Thymus (tissue), 14 donors: ENCODE measurements at places on chromosomes 6 and 20. TPM values are rescaled to one million over a fixed set of nuclear protein-coding genes. Genes with fewer than 3 reads are reported as not detected.

The LY6G6C gene
- polyA plus RNA-seq = 7.0 TPM

The SLC17A2 gene
- 0.07 TPM for polyA plus RNA-seq

The REM1 gene
- 1.2 TPM for polyA plus RNA-seq

The PACRG gene
- 0.62 TPM for polyA plus RNA-seq

The LGSN gene
- 0.23 TPM for polyA plus RNA-seq

The C20orf204 gene
- polyA plus RNA-seq = 8.2 TPM

The CDH26 gene
- 14.7 TPM for polyA plus RNA-seq

The SSTR4 gene
- not detected for polyA plus RNA-seq

The SPEF1 gene
- 0.16 TPM for polyA plus RNA-seq

The STMND1 gene
- polyA plus RNA-seq = 0.09 TPM

The PRICKLE4 gene
- polyA plus RNA-seq = 1.4 TPM

The CFAP206 gene
- polyA plus RNA-seq = 0.43 TPM

The SYCP2 gene
- polyA plus RNA-seq = 7.9 TPM

The CABLES2 gene
- 3.5 TPM for polyA plus RNA-seq

The PHIP gene
- 16.8 TPM for polyA plus RNA-seq

The DLK2 gene
- polyA plus RNA-seq = 10.0 TPM

The STX11 gene
- 9.6 TPM for polyA plus RNA-seq

The SIRPG gene
- polyA plus RNA-seq = 51.0 TPM

The PPIL6 gene
- polyA plus RNA-seq = 1.4 TPM

The FOXA2 gene
- 0.02 TPM for polyA plus RNA-seq

The TREM1 gene
- polyA plus RNA-seq = 1.9 TPM

The CRISP3 gene
- polyA plus RNA-seq = 0.48 TPM

The POM121L2 gene
- not detected for polyA plus RNA-seq

The LHFPL5 gene
- 0.09 TPM for polyA plus RNA-seq
